Activated CD4-positive, alpha-beta memory T cell treated with anti-CD3 and anti-CD28 coated beads for 36 hours (primary cell): ENCODE measurements at places on chromosomes 12 and 14. TPM values are rescaled to one million over a fixed set of nuclear protein-coding genes. Genes with fewer than 3 reads are reported as not detected.

- H3K36me3 ChIP-seq: no peaks in the 10 kb centered on the region
- peaks cover 23% of the 10 kb centered on the region for H3K27me3 ChIP-seq
- H3K4me1 ChIP-seq: peaks cover 15% of the 10 kb centered on the region
Observed at GRCh38 chr14:101947577-101947903, 16.8 kb upstream of the DYNC1H1 start.

DNA sequence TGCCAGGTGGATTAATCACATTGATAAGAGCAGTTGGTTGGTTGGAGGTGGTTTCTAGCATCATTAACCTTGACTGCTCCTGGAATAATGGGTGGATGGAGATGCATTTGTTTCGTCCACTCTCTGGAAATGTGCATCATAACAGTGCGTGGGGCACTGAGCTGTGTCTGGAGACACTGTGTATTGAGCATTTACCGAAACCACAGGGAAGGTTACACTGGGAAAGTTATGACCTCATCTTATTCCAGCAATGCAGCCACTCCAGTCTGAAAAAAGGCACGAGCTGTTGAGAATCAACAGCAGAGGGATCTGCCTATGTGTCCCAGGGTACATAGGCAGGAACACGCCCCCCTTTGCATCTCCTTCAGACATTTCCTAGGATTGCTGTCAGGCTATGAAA lies 27.2 kb downstream of the RNFT2 start:
- peaks cover 3% of the 10 kb centered on the region for H3K36me3 ChIP-seq
- H3K4me1 ChIP-seq: no peaks in the 10 kb centered on the region
- no peak overlapping the region for H3K4me3 ChIP-seq
- H3K27ac ChIP-seq: no peak overlapping the region

- no peak for DNase-seq
- no peaks in the 10 kb centered on the region for H3K36me3 ChIP-seq
- no peak overlapping the region for H3K4me3 ChIP-seq
- no peak overlapping the region for H3K27ac ChIP-seq
Observed at GRCh38 chr14:86050072-86050683, 520.2 kb downstream of the FLRT2 start.

Gene PFKM
- total RNA-seq: 55.6 TPM

Gene ASIC1
- total RNA-seq: 1.6 TPM

Gene LARP4
- 62.2 TPM for total RNA-seq
